ENCODE measurements at places on chromosomes 13 and 19.

DNA sequence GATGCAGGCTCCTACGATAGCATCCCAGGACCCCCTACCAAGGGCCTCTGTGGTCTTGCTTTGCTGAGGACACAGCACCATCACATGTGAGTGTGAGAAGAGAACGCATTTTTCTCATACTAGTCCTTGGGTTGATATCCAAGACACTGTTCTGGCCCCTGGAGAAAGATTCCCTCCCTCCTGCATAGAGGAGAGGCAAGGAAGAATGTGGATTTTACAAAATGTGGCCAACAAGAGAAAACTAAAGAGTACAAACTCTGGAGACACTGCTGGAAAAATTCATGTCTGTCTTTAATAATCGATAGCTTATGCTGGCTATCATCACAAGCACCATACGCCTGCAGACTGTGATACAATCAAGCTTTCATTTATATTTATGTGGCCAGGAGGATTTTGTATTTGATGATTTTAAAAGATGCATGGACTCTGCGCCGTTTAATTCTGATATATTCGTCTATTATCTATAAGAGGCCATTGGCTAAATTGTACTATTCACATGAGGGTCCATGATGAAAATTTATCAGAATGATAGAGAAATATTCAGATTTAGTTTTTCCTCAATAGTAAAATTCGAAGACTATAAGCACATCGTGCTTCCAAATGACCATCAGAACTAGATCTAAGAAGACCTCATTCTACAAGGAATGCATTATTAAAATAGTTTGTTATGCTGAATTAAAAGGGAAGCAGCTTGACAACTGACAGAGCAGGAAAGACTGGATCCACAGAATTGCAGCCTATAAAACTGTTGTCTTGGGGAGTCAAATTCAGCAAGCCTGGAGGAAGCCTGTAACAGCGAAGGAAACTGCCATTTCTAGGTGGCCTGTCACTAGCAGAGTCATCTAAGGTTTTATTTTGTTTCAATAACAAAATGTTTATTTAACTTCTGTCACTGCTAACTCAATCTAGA, 578.7 kb downstream of the DIAPH3 start:
- no peak for DNase-seq

GRCh38 chr13:48602296-48603016, 51.3 kb upstream of the CYSLTR2 start:
- DNase-seq: no peak

DNA sequence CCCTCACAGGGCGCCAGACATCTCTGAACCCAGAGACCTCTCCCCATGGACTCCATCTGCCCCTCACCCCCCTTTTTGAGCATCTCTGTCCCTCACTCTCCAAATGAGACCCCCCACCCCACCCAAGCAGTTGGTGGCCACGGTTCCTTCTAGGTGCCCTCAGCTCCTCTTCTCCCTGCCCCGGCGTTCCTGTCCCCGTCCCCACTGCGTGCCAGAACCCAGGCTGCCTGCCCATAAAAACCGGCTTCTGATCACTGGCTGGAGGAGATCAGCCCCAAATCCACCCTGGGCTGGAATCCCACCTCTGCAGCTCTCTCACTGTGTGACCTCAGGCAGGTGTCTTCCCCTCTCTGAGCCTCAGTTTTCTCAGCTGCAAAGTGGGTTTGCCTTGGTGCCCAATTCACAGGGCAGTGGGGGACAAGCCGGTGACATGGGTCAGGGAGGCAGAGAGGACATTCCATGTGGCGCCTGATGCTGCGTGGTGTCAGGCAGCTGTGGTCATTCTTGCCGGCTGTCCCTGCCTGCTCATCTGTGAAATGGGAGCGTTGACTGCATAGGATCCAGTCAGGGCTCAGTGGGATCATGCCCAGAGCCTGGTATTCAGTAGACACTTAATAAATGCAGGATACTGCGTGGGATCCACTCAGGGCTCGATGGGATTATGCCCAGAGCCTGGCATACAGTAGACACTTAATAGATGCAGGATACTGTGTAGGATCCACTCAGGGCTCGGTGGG, 25.5 kb downstream of the SMIM24 start:
- no peak for DNase-seq

DNA sequence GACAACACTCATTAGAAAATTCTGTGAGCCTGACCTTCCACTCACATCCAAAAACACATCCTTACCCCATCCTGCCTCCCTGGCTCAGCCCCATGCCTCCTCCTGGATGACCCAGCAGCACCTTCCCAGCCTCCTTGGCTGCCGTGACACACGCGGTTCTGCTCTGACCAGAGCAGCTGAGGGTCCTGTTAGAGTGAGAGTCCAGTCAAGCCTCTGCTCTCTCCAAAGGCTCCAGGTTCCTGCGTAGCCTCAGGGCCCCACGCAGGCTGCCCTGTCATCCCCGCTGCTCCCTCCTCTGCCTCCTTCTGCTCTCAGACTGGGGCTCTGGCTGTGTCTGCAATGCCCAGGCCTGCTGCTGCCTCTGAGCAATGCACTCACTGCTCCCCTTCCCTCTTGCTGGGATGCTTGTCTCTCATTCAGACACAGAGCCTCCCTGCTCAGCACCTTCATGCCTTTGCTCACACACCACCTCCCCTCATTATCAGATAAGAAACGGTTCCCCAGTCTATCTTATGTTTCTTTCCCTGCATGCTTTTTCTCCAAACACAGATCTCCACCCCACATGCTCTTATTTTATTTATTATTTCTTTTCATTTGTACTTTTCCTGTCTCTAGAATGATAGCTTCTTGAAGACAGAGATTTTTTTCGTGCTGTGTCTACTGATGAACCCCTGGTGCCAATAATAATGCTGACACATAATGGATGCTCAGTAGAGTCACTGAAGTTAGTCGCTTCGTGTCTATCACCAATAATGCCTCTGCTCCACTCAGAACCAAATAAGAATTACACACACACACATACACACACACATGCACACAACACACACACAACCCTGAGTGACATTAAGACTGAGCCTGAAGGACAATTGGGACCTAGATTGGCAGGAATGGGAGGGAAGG, 10.2 kb upstream of the SIGLEC6 start:
- no peak for DNase-seq

DNA sequence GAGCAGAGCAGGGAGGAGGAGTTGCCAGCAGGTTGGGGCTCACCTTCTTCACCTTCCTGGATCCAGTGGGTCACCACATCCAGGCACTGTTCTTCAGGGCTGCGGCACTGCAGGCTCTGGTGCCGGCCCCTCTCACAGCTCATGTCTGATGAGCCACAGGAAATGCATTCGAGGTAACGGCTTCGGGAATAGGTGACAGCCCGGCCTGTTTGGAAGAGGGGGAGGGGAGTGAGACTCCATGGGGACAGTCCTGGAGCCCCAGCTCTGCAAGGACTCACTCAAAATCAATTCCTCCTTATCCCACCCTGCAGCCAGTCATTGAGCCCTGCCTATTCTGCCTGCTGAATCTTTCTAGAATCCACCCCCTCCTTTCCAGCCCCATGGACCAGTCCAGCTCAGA, 13.5 kb downstream of the PLAUR start:
- no peak for DNase-seq

- DNase-seq: no peak
Measured at GRCh38 chr13:104831831-104832230, 1703.6 kb downstream of the EFNB2 start.

DNA sequence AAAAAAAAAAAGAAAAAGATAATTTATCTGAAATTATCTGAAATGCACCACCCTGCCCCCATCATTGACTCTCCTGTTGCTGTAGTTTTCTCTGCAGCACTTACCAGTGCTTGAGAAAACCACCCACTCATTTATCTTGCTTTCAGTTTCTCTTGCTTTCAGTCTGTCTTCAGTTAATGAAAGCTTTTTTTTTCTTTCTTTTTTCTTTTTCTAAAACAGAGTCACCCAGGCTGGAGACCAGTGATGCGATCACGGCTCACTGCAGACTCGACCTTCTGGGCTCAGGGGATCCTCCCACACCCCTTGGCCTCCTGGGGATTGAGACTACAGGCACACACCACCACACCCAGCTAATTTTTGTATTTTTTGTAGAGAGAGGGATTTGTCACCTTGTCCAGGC, 4.3 kb upstream of the ACP5 start:
- DNase-seq: peak; percentile 59

- no peak for DNase-seq
Measured at GRCh38 chr13:75507027-75508001, 25.3 kb upstream of the TBC1D4 start.

GRCh38 chr13:32736648-32737047, 150.4 kb downstream of the PDS5B start:
- DNase-seq: no peak

DNA sequence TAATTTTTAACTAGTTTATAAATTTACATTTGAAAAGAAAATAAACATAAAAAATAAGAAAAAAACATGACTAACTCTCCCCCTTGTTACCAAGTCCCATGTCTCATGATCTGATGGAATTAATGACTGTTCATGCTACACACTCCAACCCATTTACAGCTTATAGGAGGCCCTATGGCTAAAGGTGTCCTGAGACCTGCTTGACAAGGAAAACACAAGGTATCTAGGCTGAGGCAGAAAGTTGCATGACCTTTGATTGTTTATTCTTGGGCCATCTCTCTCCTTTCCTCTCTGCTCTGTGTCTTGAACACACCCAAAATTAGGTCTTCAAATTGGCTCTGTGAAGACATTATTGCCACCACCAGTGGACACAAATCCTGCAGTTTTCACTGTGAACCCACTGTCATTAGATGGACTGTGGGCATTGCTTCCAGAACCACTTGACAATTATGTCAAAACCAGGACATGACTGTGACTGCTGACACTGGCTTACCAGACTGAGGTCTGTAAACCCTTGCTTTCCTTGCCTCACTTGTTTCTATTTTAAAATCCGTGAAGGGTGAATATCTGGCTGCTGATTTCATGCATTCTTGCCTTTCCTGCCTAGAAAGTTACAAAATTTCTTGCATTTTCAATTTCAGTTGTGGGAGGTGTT, 386.5 kb upstream of the SPRY2 start:
- DNase-seq: no peak

- no peak for DNase-seq
Measured at GRCh38 chr13:26112843-26113242, 61.0 kb upstream of the SHISA2 start.

DNA sequence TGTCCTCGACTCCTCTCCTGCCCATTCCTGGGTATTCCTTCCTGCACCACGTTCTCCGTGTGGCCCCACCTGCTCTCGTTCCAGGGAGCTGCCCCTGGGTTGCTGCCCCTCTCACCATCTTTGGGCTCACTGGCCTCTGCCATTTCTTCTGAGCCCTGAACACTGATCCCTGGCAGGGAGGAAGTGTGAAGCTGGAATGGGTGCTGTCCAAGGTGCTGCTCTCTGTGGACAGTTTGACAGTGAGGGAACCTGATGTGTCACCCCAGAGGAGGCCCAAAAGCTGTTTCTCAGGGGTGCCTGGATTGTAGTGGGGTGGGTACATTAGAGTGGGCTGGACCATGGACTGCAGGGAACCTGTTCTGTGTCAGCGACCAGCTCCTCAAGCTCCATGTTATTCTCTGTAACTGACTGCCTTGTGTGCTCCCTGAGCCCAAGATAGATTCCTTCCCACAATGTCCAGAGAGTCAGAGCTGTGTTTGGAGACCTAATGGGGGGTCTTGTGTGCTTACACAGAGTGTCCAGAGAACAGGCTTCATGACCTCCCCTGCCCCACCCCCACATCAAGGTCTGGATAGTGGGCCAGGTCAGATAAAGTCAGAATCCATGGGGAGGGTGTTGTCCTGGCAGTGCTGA, 7.2 kb upstream of the CEACAM8 start:
- DNase-seq: no peak

- no peak for DNase-seq
Measured at GRCh38 chr13:23751195-23751594, 138.0 kb downstream of the MIPEP start.

DNA sequence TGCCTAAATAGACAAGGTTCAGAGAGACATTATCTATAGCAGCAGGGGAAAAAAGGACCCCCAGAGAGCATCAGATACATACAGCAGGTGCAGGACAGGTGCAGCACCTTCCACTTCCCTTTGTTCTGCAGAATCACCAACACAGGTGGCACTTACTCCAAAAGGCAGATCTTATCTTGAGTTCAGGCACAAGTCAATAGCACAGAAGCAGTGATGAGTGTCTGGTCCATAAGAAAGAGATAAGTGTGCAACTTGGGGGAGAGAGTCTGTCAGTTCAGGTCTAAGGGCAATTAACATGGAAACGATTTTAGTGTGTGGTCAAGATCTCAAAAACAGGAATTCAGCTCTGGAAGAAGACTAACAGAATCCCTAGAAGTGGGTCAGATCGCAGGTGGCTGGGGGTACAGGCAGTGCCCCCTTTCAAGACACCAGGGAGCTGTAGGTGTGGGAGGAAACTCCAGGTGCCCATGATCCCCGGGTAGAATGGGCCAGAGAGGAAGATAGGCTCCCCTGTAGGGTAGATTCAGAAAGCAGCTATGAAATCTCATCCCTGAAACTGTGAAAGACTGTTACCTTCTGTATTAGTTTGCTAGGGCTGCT, 40.6 kb downstream of the TNFSF11 start:
- DNase-seq: no peak

DNA sequence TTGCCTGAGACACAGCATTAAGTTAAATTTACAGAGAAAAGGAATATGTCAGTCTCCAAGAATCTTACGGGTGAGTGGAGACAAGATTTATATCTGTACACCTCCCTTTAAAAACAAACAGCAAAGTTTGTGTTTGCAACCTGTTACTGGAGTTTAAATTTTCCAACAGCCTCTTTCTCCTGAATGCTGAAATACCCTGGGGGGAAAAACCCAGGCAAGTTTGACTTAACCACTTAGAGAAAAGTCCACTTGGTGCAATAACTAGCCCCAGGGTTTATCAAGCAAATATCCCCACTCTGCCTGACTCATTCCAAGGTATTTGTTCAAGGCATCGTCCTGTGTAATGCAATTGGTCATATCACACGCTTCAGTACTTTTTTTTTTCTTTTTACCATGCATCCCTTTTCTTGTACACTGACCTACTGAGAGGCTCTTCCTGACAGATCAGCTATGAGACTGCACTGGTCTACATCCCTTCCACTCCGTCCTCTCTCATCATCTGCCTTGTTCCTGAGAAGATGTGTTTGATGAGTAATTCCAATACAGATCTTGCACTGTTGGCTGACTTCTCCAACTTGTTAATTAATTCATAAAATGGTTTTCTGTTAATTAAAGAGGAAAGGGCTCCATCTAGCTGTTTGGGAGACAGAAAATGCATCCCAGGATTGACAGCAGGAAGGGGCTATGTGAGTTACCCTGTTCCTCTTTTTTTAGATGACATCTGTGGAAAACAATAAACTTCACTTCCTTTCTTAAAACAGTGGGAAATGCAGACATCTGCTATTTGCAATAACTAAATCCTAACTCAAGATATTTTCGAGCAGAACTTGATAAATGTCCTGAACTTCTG, 212.5 kb upstream of the IRS2 start:
- no peak for DNase-seq

All from bone marrow (tissue), 2 donors.